Effector memory CD4-positive, alpha-beta T cell (primary cell): ENCODE measurements at places on chromosomes 6 and 20.

GRCh38 chr6:10719296-10719963, 3.4 kb upstream of the TMEM14C start:
- no peak for DNase-seq

DNA sequence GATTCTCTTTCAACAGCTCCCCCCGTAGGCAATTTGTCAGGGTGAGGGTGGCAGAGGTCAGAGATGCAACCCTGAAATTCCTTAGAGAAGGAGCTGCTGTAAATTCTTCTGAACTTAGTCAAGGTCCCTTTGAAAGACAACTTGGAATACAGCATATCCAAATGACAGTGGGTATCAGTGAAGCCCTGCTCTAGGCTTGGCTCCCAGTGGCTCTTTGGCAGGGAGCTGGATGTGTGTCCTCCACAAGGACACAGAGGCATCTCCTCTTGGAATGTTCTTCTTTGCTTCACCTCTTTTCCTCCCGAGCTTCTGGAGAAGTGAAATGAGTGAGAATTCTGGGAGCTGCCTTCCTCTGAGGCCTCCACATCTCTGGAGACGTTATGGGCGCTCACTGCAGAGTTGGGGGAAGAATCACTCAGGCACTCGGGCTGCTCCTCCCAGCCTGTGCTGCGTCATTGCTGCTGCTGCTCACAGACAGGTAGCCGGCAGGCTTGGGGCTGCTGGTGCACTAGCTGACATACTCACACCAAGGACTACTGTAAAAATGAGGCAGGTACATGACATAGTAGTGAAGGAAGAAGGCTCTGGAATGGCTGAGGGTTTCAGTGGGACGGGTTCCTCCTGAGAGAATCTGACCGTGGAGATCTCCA, 34.1 kb downstream of the DYNLT1 start:
- no peak for DNase-seq

GRCh38 chr6:13769655-13770053, 44.7 kb downstream of the MCUR1 start:
- no peak for DNase-seq

- no peak for DNase-seq
These were observed 16.6 kb upstream of the FBXO9 start for GRCh38 chr6:53048431-53049195.

DNA sequence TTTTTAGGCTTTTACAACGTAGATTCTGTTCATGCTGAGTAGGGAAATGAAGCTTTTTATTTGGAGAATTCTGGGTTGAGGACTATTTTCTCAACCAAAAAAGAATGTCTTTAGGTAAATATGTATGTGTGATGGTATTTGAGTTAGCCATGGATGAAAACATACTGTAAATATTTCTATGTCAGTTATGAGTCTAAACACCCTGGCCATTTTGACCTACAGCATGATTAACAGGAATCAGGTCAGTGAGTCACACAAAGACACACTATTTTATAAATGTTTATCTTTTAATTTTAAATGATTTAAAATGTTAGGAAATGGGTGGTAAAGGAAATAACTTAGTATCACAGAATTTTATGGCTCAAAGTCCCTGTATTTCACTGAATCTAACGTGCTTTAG, 851.7 kb upstream of the MAP3K7 start:
- no peak for DNase-seq

DNA sequence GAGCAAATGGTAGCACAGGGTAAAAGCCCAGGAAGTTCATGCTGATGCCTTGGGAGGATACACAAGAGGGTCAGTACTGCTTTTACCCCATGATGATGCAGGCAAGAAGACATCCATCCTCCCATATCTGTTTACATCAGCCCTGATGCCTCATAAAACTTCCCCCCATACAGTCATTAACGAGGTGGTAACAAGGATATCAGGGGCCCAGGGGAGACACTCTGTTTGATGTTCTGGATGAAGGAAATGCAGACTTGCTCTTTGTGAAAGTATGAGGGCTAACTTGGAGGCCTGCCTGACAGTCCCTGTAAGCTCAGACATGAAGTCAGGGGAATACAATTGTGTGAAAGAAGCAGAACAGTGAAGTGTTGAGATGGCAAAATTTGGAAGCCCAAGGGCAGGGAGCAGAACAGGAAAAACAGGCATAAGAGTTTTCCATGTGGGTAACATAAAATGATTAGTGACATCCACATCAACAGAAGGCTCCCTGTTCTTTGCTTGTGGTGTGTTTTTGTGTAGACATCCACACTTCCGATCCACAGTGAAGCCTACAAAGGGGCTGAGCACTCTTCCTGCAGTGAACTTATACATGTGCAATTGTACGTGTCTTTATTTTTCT, 813.4 kb downstream of the MAFB start:
- no peak for DNase-seq

GRCh38 chr6:37539171-37540028, 39.7 kb upstream of the CCDC167 start:
- no peak for DNase-seq

DNA sequence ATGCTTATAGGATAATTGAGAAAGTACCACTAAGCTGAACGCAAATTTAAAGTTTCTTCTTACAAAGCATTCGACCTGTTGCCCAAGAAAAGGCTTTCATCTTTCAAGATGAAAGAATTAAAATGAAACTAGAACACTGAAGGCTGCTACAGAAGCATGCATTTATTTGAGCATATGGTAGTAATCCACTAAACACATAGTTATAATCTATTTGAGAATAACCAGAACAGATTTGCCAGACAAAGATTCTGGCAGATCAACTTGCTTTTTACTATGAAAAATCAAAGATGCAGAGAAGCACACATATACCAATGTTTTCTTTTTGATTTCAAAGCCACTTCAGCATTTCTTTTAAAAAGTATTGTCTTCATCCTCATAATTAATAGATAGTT, 412.2 kb downstream of the UTRN start:
- no peak for DNase-seq

DNA sequence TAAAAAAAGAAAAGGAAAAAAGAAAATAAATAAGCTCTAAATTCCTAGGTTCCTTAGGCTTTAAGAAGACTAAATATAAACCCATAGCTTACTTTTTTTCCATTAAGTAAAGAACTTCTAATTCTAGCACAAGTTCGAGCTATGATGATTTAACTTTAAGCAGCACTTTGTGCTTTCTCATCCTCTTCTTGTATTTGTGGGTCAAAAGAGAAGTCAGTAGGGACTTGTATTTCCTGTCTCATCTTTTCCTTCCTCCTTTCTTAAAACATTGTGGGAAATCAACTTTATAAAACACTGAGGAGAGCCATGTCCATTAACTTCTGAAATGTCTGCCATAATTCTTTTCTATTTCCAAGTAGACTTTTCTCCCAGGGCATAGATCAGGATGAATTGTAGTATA, 637.7 kb upstream of the CITED2 start:
- no peak for DNase-seq

DNA sequence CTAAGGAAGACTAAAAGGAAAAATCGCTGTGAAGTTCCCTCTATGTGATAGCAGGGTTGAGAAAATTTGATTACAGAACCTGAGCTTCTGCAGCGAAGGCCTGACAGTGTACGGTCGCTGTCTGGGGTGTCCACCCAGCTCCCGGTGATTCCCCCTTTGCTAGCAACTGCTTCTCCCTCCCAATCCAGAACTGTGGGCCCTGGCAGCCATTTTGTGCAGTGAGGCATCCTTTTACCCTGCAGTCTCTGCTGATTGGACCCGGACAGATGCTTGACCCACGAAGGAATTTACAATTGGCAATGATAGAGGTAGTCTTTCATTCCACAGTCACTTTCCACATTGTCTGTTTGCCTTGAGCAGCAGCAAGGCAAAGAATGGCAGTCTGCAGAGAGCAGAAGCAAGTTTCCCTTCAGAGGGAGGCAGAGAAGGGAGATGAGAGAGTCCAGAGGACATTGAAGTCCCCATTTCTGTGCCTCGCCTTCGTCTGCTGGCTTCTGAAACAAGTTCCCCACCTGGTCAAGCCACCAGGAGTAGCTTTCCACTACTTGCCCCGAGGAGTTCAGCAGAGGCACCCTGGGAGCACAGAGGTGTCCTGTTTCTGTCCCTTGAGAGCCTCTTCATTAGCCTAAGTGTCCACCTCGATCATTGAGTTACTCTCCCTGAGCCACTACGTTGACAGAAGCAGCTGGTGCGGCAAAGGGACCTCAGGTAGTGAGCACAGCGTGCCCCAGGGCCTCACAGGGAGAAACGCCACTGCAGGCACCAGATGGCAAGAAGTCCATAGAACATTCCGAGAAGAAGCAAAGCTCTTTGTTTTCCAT, 370.3 kb downstream of the NRN1 start:
- DNase-seq: no peak

GRCh38 chr20:621125-621756, 11.1 kb upstream of the TCF15 start:
- no peak for DNase-seq

DNA sequence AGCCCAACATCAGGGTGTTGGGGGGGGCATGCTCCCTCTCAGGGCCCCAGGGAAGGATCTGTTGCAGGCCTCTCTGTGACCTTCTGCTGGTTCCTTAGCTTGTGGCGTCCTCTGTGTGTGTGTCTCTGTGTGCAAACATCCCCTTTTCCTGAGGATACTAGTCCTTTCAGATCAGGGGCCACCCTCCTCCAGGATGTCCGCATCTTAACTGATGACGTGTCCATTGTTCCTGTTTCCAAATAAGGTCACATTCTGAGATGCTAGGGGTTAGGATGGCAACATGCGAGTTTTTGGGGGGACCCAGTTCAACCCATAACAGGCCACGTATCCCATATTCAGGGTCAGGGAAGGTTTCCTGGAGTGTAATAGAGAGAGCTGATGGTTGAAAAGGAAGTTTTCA, 40.9 kb downstream of the GMPR start:
- DNase-seq: no peak

- no peak for DNase-seq
These were observed 30.3 kb downstream of the CEBPB start for GRCh38 chr20:50220894-50221365.

DNA sequence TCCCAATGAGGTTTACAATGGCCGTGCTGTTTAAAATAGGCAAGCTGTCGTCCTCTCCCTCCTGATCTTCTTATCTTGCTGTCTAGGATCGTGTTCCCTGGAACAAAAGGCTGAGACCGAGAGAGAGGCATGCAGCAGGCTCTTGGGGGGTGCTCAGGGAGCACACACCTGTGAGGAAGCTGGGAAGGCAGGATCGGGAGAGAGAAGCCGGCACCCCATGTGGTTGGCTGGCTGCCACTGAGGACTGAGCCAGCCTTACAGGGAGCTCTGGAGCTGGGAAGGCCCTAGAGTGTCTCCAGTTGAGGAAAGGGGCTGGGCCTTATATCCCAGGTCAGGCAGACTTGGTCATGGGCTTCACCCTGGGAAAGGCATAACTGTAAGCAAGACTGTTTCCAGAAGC, 184.2 kb downstream of the LY86 start:
- DNase-seq: no peak

GRCh38 chr6:88483424-88483823, 317.3 kb upstream of the CNR1 start:
- no peak for DNase-seq

- no peak for DNase-seq
These were observed 54.7 kb downstream of the SMOC2 start for GRCh38 chr6:168495636-168496035.
